T-helper 22 cell (primary cell): ENCODE measurements at places on chromosomes 7 and 10.

DNA sequence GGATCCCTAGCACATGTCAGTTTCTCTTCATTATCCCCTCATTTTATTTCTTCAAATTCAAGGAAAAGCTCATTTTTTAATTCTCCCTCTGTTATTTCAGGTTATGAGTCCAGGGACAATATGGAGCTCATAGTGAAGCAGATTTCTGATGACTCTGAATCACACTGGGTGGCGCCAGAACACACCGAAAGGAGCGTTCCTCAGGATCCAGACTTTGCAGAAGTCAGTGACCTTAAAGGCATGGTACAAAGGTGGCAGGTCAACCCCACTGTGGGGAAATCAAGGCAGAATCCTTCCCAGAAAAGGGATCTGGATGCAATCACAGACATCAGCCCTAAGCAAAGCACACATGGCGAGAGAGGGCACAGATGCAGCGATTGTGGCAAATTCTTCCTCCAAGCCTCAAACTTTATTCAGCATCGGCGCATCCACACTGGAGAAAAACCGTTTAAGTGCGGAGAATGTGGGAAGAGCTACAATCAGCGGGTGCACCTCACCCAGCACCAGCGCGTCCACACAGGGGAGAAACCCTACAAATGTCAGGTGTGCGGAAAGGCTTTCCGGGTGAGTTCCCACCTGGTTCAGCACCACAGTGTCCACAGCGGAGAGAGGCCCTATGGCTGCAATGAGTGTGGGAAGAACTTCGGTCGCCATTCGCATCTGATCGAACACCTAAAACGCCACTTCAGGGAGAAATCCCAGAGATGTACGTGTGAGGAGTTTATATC is 21.4 kb downstream of the ZKSCAN5 start:
- DNase-seq = no peak

DNA sequence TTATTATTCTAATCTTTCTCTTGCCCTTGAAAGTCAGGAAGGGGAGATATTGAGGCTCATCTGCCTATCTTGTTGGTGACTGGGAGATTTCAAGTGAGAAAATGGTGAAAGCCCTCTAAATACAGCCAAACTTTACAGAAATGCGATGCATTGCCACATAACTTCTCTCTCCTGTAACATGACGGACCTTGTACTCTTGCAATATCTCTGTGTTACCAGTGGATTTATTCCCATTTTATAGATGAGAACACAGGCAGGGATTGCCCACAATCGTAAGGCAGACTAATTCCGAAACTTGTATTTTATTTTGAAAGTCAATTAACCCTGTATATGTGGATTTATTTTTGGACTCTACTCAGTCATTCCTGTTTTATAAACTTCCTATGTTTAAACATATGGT is 57.3 kb upstream of the MPP7 start:
- DNase-seq = no peak

GRCh38 chr7:3309140-3309539 is 8.1 kb downstream of the SDK1 start:
- no peak for DNase-seq

DNA sequence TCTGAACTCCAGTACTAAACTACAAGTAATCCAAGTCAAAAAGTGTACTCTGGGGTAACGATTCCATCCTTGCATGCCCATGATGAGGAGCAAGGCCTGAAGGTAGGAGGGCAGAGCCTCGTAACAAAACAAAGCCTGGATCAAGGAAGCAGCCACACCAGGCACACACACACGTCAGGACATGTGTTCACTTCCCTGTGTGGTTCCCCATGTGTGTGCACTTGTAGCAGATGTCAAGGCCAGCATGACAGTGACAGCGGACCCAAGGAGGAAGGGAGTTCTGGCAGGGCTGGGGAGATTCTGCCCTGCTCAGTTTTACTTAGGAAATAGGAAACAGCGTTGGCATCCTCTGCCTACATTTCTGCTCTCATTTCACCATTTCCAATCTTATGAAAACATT is 92.8 kb downstream of the ALOX5 start:
- DNase-seq = no peak
